ENCODE measurements at places on chromosomes 4 and X.

GRCh38 chr4:153759407-153760316 is at the start of gene RNF175:
Gene RNF175 (minus strand): TSS chr4:153760024. CDS start chr4:153759862, 162 bp downstream.
- no peak for DNase-seq

DNA sequence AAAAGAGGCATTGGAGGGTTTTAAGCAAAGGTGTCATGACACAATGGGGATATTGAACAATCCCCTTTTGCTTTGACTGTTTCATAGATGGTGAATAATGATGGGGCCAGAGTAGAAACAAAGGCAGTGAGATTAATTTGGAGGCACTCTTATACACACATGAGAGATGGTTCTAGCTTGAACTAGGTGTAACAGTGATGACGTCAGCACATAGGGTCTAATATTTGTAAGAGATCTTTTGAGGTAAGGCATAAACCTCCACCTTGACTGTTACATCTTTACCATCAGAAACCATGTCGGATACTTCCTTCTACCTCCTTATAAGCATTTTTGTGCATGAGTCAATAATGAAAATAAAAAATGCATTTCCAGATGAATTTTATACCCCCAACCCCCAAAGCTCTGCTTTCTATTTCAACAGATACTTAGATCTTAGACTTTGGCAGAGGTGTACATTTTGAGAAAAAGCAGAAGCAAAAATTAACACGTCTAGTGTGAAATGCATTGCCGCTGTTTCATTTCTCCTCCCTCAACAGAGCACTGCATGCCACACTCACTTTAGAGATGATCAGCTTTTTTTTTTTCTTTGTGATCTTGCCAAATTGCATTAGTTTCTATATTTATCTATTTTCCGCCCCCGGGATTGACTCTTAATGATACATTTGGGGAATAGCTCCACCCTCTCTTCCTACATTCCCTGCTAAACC is 87.2 kb downstream of the HS3ST1 start:
- DNase-seq = no peak

GRCh38 chr4:150089732-150090131 is 11.5 kb downstream of the DCLK2 start:
- no peak for DNase-seq

- no peak for DNase-seq
Measured at GRCh38 chr4:154869301-154869700, 88.2 kb downstream of the RBM46 start.

GRCh38 chr4:4601803-4602369 is 60.0 kb upstream of the STX18 start:
- no peak for DNase-seq

DNA sequence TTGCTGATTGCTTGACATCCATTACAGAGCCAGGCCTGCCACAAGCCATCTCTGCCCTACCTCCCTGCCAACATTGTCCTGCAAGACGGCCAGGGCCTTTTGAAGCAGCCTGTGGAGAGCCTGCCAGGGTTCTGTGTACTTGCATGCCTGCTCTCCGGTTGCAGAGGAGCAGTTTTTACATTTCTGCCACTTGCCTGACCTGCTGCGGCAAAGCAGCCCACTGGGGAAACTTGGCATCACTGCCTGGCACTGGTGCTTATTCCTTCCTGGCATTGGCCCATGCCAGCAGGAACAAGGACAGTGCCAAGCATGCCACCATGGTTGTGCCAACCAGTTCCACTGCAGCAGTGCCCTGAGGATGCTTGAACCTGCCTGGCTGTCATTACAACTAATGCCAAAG is 167.1 kb downstream of the NHS start:
- DNase-seq = no peak

All from stimulated activated CD8-positive, alpha-beta memory T cell treated with anti-CD3 and anti-CD28 coated beads, Interleukin-4, amount 100 ng/mL, for 1 hour (primary cell).